ENCODE measurements at places on chromosomes 12 and 14. TPM values are rescaled to one million over a fixed set of nuclear protein-coding genes. Genes with fewer than 3 reads are reported as not detected.

Gene ALDH1L2
- 1.4 TPM for total RNA-seq

Gene IL22
- not detected for total RNA-seq

Gene AGAP2
- total RNA-seq, result 2.9 TPM

Gene FMNL3
- 53.1 TPM for total RNA-seq

Gene TOMM20L
- not detected for total RNA-seq

Gene SPX
- total RNA-seq, result 13.3 TPM

Measured in metanephros (tissue), 2 donors.